CD8-positive, alpha-beta memory T cell (primary cell): ENCODE measurements at places on chromosomes 6 and 20. TPM values are rescaled to one million over a fixed set of nuclear protein-coding genes. Genes with fewer than 3 reads are reported as not detected.

DNA sequence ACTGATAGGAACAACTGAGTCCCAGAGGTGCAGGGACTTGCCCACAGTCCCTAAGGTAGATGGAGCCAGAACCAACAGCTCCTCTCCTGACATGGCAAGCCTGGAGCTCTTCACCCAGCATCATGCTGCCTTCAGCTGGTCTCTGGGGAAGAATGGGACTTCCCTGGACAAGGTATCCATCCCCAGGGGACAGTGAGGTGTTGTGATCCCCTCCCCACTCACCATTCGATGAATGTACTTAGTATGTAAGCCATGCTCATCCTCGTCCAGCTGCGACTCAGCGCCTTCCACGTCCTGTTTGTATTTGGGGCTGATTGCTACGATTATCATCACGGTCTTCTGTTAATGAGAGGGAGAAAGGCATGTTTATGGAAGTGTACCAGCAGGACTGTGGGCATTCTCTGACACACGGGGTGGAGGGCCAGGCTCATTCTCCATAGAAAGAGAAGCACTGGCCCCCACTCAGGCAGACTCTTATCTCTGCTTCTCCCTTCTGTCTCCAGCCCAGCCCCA is 39.4 kb downstream of the TRAF3IP2 start:
- DNase-seq, result no peak

- no peak for DNase-seq
Measured at GRCh38 chr20:44552568-44552949, 29.8 kb upstream of the PKIG start.

MAP3K4 gene
- total RNA-seq, result 43.5 TPM

PCK1 gene
- not detected for total RNA-seq

DNA sequence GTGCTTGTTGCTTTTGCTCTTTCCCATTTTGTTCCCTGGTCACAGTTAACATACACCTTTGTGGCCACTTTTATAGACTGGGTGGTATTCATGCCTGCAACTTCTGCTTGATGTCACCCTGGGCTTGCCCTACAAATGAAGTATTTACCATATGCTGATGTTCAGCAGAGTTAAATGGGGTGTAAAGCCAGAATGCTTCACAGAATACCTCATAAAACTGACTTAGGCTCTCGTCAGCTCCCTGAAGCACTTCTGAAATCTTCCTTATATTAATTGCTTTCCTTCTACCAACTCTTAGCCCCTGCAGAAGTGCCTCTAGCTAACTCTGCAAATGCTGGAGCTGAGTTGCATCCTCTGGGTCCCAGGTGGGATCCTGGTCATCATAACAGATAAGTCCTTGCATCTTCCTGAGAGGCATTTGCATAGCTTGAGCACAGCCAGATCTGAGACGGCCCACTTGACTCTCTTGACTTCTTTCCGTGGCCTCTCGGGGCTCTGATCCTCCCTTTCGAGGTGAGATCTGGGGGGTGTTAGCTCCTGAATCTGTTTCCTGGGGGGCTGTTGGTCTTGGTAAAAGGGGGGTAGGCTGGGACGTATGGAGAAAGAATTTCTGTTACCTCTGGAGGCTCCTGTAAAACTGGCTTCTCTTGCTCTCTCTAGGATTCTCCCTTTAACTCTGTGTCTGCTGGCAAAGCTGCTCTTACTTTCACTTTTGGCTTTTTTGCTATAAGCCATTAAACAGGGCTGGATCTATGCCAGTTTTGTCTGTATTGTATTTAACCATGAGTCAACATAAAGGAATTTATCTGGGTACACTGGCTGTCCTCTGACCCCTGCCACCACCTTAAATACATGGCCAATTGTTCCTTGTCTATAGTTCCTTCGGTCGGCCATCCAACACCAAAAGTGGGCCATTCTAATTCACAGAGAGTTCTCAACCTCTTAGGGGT is 223.0 kb upstream of the SYNCRIP start:
- no peak for DNase-seq

PREP gene
- total RNA-seq, result 50.0 TPM

DNA sequence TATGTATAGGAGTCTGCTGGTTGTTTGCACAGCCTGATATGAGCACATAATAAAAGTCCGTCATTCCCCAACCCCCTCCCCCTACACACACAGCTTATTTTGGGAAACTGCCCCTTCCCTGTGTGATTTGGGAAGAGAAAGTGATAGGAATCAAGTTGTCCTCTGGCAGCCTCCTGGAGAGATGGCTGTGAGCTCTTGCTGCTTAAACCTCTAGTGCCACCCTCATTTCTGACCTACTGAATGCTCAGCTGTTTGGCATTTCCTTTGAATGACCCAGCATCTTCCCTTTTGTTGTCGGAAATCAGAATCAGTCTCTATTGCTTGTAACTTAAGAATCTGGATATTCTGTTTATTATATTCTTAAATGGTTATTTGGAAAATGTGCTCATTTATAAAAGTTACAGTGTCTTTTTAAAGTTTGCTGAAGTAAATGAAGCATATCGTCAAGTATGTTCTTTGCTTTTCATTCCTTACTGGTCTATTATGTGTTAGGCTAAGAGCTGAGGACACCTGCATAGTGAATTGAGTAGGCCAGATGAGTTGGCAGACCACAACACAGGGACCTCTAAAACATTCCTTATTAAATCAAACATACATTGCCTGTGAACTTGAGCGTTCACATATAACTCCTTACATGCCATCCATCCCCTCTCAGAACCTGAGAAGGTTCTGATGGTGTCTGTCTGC is 5.5 kb downstream of the RWDD2A start:
- DNase-seq, result no peak

DNA sequence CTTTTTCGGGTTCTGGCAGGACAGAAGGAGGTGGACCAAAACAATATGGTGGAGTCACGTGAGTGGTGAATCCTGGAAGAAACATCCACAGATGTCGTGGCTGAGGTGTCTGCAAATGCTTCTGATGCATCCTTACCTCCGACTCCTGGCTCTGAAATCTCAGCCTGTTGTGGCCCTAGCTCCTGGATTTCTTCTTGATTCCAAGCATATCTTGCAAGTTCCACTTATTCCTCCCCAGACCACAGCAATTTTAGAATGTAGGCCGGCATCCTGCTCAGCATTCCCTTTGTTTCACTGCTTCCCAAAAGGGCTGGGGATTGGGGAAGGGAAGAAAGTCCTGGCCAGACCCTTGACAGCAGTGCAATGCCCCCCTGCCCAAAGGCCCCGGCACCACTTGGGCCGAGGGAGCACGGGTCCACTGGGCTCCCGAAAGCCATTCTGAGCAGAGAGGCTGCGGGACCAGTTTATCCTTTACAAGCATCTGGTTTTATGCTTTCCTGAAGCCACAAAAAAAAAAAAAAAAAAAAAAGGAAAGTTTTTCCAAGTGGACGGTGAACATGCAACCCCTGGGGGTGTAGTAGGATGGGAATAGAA is 200.9 kb upstream of the RNF24 start:
- no peak for DNase-seq

DNA sequence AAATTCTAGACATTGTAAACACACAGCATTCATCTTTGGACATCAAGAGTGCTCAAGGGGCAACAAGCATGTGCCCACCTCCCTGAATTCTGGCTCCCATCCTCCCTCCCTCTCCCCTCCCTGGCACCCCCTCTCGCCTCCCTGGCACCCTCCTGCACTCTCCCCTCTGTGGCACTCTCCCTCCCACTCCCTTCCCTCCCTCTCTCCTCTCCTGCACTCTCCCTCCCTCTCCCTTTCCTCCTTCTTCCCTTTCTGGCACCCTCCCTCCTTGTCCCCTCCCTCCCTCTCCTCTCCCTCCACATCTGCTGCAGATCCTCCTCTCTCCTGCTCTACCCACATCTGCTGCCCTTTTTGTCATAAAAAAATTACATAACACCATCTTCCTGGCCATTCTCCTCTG is 113.0 kb upstream of the SLC22A23 start:
- no peak for DNase-seq

GRCh38 chr20:3681931-3682781 is at the start of gene ADAM33:
Gene ADAM33 (minus strand): TSS chr20:3682010. CDS start chr20:3682004, 6 bp downstream.
- DNase-seq, result no peak
